Mesothelial cell of epicardium (in vitro differentiated cells): ENCODE measurements at places on chromosomes 4 and X. TPM values are rescaled to one million over a fixed set of nuclear protein-coding genes. Genes with fewer than 3 reads are reported as not detected.

- H3K27me3 ChIP-seq, result peaks cover 68% of the 10 kb centered on the region
- no peaks in the 10 kb centered on the region for H3K36me3 ChIP-seq
- H3K4me1 ChIP-seq, result peaks cover under 1% of the 10 kb centered on the region
- H3K4me3 ChIP-seq, result no peak overlapping the region
- DNase-seq, result no peak
These were observed 20.8 kb downstream of the HMX1 start for GRCh38 chr4:8850830-8851188.

Gene RS1
- total RNA-seq, result not detected in 3 replicates

DNA sequence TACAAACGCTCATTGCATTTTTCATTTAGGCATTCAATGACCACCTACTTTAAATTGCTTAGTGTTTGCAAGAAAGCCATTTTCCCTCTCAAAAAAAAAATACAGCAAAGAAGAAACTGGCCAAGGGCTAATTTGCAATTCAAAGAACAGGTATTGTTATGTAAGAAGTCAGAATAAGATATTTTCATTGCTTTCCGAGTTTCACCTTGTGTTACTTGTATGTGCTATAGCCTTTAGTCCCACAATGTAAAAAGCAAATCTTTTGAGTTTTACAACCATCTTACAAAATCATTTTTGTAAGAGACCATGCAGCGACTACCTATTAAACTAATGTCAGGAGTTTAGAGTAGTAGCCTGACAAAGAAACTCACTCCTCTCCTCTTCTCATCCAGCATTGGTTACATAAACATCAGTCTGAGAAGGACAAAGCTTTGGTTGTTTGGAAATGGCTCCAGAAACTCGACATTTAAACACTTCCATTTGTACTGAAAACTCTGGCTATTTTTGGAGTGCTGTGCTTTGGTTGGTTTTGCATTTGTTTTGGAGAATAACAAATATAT lies 15.3 kb downstream of the TENM3 start:
- H3K36me3 ChIP-seq, result peaks cover 11% of the 10 kb centered on the region
- no peaks in the 10 kb centered on the region for H3K27me3 ChIP-seq
- peaks cover 7% of the 10 kb centered on the region for H3K4me1 ChIP-seq
- no peak overlapping the region for H3K27ac ChIP-seq

Gene NDST3
- 4.7 to 5.4 TPM (median 5.1 TPM) in 3 replicates for total RNA-seq

Gene ASB12
- total RNA-seq, result 0.18 to 0.73 TPM (median 0.67 TPM) in 3 replicates

Gene PLP1
- 0.11 to 0.58 TPM (median 0.33 TPM) in 3 replicates for total RNA-seq

- no peaks in the 10 kb centered on the region for H3K27me3 ChIP-seq
- no peak overlapping the region for H3K4me3 ChIP-seq
- peaks cover 10% of the 10 kb centered on the region for H3K4me1 ChIP-seq
- H3K27ac ChIP-seq, result no peak overlapping the region
These were observed 189.6 kb upstream of the NHS start for GRCh38 chrX:17185431-17185830.

GRCh38 chr4:152676052-152676854 lies 3.5 kb downstream of the TMEM154 start:
- no peaks in the 10 kb centered on the region for H3K36me3 ChIP-seq
- H3K27me3 ChIP-seq, result peaks cover 27% of the 10 kb centered on the region
- no peak overlapping the region for H3K27ac ChIP-seq
- no peak overlapping the region for H3K4me3 ChIP-seq

DNA sequence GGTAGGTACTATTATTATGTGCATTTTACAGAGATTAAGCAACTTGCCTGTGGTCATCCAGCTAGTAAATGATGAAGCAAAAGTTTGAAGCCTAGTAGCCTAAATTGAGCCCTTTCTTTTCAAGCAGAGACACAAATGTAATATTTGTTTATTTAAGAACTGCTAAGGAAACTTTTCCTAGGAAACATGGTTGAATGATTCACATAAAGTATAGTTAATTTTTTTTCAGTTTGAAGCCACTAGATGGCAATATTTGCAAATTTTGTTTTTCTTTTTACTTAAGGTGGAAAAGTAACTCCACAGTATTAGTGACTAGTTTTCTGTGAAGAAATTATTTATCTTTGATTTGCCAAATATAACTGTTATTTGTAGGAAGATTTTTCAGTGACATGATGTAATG lies 52.8 kb upstream of the ANKRD17 start:
- peaks cover 4% of the 10 kb centered on the region for H3K4me1 ChIP-seq
- no peak overlapping the region for H3K27ac ChIP-seq
- no peak for DNase-seq

DNA sequence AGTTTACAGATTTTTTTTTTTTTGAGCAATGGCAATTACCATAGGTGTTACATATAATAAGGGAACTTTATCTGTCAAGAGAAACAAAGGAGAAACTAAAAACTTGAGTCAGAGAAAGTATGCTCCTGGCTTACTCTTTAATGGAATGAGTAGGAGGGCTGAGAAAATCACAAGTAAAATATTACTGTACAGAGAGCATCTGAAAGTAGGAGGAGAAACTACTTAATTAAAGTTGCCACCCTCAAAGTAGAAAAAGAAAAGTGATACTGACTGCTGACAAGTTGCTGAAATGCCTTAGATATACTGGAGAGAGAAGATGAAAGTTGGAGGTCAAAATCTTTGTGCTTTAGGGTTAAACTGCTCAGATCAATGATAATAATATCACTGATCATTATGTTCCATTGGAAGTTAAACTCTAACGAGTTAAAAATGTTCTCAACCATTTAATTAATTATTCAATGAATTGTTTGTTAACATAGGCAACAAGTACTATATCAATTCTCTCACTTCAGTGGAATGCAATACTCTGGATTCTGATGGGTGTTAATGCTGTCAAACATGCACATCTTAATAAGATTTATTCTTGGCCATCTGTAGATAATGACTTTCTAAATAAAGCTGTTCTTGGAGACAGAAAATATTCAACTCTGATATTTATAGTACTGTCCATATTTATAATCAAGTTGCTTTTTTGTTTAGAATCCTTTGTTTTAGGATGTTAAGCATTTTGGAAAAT lies 61.2 kb upstream of the CAMK2D start:
- H3K27ac ChIP-seq, result peak overlapping the region; percentile 26
- no peaks in the 10 kb centered on the region for H3K36me3 ChIP-seq
- H3K4me3 ChIP-seq, result no peak overlapping the region

GRCh38 chrX:78944351-78944750 lies 840 bp upstream of the P2RY10 start:
- H3K27me3 ChIP-seq, result no peaks in the 10 kb centered on the region
- H3K36me3 ChIP-seq, result no peaks in the 10 kb centered on the region
- DNase-seq, result no peak
- no peak overlapping the region for H3K4me3 ChIP-seq
- no peaks in the 10 kb centered on the region for H3K4me1 ChIP-seq

Gene MAGEA8
- total RNA-seq, result not detected in 3 replicates

DNA sequence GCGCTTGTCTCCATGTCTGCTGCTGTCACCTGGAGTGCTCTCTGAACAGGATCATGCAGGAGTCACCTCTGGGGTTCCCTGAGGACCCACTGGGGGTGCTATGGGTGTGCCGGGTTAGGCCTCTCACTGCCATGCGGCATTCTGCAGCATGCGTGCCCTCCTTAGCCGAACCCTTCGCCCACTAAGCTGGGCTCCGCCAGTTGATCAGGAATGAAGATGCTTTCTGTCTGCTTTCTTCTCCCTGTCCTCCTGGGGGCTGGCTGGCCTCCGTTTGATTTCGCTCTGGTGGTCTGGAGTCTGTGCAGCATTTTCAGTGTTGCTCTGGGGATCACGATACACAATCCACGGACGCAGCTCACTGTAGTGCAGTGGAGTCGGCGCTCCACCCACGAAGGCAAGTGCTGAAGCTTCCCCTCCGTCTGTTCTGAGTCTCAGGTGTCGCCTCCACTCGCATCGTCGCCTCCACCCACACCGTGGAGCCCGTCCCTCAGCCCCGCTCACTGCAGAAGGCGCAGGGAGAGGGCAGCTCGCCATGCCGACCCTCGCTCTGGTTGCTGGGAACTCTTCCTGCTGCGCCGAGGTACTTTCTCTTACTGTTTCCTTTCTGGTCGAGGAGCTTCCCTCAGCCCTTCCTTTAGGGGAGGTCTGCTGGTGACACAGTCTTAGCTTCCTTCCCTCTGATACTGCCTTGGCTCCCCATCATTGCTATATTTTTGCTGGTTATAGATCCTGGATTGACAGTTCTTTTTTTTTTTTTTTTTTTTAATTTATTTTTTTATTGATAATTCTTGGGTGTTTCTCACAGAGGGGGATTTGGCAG lies 29.2 kb downstream of the LETM1 start:
- DNase-seq, result no peak
- no peak overlapping the region for H3K4me3 ChIP-seq
- H3K27me3 ChIP-seq, result no peaks in the 10 kb centered on the region
- peaks cover 36% of the 10 kb centered on the region for H3K36me3 ChIP-seq

DNA sequence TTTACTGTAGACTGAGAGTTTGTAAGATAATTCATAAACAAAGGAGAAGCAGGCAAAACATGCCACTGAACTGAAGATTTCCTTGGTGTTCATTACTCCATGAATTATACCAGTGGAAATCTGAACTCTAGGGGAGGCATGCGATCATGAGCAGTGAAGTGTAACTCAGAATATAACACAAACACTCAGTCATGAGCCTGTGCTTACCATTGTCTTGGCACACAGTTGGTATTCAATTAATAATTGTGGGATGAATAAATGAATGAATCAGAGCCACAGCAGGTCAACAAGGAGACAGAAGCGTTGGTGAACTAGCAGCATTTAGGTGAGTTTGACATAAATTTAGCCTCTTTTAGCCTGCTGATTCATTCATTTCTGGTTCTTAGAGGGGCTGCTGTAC lies 263.5 kb upstream of the DKK2 start:
- no peak overlapping the region for H3K4me3 ChIP-seq
- H3K4me1 ChIP-seq, result peaks cover 4% of the 10 kb centered on the region
- H3K36me3 ChIP-seq, result peaks cover 20% of the 10 kb centered on the region

DNA sequence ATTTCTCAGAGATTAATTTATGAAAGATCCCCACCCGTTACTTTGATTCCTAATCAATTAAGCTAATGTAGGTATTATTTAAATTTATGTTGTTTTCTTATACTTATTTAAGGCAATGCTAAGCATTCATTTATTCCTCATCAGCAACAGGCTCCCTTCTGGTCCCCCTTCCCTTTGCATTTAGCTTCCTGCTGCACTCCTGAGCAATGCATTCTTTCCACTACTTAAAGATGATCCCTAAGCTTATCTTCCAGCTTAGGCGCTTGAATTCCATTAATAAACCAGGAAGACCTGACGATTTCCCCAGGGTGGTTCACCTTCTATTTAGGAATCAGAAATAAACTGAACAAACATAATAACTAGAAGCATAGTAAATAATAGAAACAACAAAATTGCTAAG lies 1003.1 kb downstream of the FSTL5 start:
- H3K36me3 ChIP-seq, result no peaks in the 10 kb centered on the region
- H3K4me1 ChIP-seq, result peaks cover 23% of the 10 kb centered on the region
- DNase-seq, result no peak
- H3K27ac ChIP-seq, result no peak overlapping the region
- no peak overlapping the region for H3K4me3 ChIP-seq

GRCh38 chr4:25449270-25449669 lies 72.2 kb downstream of the ANAPC4 start:
- H3K4me3 ChIP-seq, result no peak overlapping the region
- no peak for DNase-seq
- peaks cover 5% of the 10 kb centered on the region for H3K4me1 ChIP-seq
- H3K36me3 ChIP-seq, result no peaks in the 10 kb centered on the region

Gene CSAG1
- total RNA-seq, result not detected in 3 replicates

Gene IL3RA
- total RNA-seq, result 0.16 to 0.20 TPM in 2 of 3 replicates, not detected in the other

Gene TCEAL7
- total RNA-seq, result 16.6 to 21.4 TPM (median 20.2 TPM) in 3 replicates

DNA sequence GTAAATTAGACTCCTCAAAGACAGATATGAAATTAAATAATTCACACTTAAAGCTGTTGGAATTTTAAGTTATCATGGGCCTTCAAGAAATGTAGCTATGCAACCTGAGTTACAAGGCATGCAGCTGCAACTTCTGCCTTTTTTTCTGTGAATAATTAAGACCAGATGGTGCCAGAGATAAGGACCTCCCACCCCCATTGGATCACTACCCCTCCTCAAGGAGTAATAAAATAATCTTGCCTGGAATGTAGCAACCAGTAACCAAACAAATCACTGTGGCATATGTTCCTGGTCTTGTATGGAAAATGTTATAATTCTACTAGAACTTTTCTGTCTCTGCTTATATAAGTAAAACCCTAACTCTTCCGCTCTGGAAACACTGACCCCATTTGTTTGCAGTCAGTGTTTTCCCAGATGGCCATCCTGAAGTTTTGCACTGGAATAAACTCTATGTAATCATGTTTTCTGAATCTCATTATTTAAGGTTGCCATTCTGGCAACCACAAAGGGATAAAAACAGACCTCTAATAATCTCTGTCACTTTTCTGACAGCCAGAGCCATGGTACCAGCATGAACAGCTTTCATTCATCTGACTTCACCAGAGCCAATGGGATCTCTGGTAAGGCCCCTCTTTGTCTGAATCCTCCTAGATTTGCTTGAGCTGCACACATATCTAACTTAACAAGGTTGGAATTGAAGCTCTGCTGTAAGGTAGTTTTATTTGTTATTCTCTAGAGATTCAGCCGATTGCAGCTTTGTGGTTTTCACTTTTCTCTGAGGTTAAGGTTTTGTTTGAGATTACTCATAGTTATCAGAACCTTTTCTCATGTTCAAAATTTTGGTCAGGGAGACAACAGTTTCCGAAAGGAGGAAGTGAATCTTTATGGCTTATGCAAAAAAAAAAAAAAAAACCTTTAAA lies 274.6 kb downstream of the NAF1 start:
- H3K27ac ChIP-seq, result no peak overlapping the region
- no peaks in the 10 kb centered on the region for H3K27me3 ChIP-seq
- no peak for DNase-seq

Gene HTN1
- not detected in 3 replicates for total RNA-seq

DNA sequence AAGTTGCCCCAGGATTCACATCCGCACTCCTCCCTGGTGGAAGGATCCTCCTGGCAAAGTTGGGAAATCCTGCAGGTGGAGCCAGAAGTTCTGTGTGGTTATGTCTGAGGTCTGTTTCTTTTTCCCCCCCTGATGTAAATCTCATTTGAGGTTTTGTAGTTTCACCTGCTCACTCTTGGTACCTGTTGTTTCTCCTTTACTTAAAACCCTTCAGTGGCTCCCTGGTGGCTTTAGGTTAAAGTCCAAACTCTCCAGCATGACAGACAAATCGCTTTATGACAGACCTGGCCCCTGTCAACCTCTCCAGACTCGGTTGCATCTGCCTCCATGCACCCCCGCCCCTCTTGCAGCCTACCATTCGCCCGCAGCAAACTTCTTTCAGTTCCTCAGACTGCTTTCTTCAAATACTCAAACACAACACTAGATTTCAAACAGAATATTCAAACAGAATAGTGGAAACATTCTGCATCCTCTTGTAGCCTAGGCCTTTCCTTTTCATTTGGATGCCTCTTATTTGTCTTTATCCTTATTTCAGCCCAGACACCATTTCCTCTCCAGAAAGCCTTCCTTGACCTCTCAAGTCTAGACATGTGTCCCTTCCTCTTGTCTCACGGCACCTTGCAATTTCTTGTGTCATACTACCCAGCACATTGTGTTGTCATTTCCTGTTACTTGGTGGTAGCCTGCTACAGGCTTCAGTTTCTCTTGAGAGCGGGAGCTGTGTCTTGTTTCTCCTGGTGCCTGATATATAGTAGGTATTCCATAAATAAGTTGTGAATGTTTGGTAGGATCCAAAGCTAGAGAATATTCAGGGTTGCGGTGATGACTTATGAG lies 24.8 kb downstream of the IL13RA1 start:
- DNase-seq, result no peak
- no peak overlapping the region for H3K27ac ChIP-seq
- H3K27me3 ChIP-seq, result no peaks in the 10 kb centered on the region
- H3K4me1 ChIP-seq, result peaks cover 8% of the 10 kb centered on the region

- no peaks in the 10 kb centered on the region for H3K36me3 ChIP-seq
- peaks cover 7% of the 10 kb centered on the region for H3K27me3 ChIP-seq
- no peak for DNase-seq
- H3K27ac ChIP-seq, result no peak overlapping the region
These were observed 53.7 kb upstream of the BCOR start for GRCh38 chrX:40151211-40152172.

GRCh38 chrX:77070202-77070918 lies 376.8 kb upstream of the FGF16 start:
- H3K4me3 ChIP-seq, result no peak overlapping the region
- H3K27me3 ChIP-seq, result no peaks in the 10 kb centered on the region
- no peaks in the 10 kb centered on the region for H3K4me1 ChIP-seq
